T follicular helper cell (primary cell): ENCODE measurements at places on chromosomes 1 and 21.

GRCh38 chr1:208101661-208102431 lies 142.3 kb downstream of the PLXNA2 start:
- DNase-seq: no peak

DNA sequence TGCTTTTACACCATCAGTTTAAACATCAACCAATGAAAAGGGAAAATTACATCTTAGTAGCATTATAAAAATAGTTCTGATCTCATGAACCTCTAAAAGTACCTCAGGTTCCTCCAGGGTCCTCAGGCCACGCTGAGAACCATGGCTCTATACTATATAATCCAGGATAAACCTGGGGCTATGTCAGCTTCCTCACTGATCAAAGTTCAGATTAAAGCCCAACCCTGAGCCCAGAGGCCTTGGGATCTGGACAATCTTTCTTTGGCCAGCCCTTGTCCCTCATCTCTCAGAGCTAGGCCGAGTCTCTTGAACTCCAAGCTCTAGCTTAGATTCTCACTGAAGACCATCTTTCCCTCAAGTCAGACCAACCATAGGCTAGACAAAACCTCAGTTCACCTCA lies 168.3 kb downstream of the PLPP3 start:
- no peak for DNase-seq

- peak; percentile 96 for DNase-seq
Measured at GRCh38 chr1:12173631-12174121, 6.9 kb downstream of the TNFRSF1B start.

DNA sequence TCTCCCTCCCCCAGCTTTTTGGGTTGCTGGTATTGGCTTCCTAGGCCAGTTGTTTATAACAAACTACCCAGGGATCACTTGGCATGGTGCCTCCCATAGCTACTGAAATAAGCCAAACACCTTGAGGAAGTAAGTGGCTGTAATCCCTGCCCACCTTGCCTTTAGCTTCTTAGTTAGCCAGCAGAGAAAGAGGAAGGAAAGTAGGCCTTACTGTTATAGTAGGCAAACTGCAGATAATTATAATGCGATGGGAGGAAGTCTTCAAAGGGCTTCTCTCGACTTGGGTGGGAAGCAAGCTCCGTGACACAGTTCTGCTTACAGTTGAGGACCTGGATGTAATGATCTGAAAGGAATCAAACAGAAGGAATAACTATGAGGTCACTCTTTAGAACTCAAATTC lies 8.2 kb downstream of the P3H1 start:
- DNase-seq: no peak

DNA sequence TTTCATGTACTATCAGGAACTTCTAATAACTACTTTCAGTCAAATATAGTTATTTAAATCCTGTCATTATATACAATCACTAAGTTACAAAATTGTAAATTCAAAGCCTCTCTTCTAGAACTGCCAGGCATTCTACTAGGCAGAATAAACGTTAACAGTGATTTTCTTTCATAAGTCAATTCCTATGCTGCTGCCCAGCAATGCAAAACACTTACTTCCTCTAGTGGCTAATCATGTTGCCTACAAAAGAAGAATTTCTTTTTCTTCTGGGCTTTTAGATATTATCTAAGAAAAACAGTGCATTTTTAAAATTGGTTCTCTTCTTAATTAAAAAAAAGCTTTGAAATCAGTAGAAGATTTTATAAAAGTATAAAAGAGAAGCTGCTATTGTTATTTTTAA lies 509.8 kb upstream of the ADAMTS5 start:
- DNase-seq: no peak

DNA sequence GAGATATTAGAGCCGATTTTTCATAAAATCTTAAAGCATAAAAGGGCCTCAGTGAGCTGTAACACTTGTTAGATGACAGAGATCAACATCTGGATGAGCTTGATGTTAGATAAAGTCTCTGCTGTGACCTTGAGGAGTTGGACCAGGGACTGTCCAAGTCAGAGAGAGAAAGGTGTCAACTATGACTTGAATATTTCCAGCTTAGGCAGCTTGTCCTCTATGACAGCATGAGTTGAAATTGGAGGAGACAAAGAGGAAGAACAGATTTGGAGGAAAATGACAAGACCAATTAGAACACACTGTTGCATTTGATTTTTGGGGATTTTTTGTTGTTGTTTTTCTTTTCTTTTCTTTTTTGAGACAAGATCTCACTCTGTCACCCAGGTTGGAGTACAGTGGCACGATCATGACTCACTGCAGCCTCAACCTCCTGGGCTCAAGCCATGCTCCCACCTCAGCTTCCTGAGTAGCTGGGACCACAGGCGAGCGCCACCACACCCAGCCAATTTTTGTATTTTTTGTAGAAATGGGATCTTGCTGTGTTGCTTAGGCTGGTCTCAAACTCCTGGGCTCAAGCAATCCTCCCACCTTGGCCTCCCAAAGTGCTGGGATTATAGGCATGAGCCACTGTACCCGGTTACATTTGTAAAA lies 35.3 kb upstream of the CLIC4 start:
- no peak for DNase-seq

- no peak for DNase-seq
Measured at GRCh38 chr1:119958223-119958622, 61.9 kb upstream of the ADAM30 start.

- no peak for DNase-seq
Measured at GRCh38 chr1:92259350-92259749, 39.4 kb downstream of the GLMN start.

GRCh38 chr1:154330669-154331068 lies 5.3 kb downstream of the ATP8B2 start:
- no peak for DNase-seq

- no peak for DNase-seq
Measured at GRCh38 chr1:175024773-175025172, 1.5 kb upstream of the MRPS14 start.

DNA sequence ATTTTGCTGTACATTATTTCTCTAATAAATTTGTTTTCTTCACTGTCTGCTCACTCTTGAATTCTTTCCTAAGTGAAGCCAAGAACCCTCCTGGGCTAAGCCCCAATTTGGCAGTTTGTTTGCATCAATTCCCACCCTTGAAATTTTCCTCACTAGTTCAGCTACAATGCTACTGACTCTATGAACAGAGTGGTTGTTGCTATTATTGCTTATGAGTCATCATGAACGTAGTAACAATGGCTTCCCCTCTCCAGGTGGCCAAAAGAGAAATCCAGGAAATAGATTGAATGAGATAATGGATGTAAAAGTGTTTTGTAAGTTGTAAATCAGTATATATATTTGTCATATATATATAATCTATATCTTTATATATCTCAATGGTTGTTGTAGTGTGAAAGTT lies 193.0 kb downstream of the URB2 start:
- no peak for DNase-seq

- no peak for DNase-seq
Measured at GRCh38 chr21:34072145-34073031, 990 bp upstream of the MRPS6 start.

DNA sequence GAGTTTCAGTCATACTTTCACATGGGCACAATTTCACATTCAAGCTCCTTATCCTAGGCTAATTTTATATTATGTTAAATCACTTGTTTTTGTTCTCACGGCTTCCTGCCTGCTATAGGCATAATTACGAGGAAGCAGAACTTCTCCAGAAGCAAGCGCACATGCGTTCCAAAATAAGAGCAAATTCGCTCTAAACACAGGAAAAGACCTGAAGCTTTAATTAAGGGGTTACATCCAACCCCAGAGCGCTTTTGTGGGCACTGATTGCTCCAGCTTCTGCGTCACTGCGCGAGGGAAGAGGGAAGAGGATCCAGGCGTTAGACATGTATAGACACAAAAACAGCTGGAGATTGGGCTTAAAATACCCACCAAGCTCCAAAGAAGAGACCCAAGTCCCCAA lies at the start of gene CORT:
TSS of gene CORT (plus strand) at position 281 of the 400 bp plus-strand sequence. CDS start 193 bp downstream, outside the sequence.
- no peak for DNase-seq

- DNase-seq: no peak
Measured at GRCh38 chr1:205693421-205693991, 13.2 kb upstream of the SLC45A3 start.

- no peak for DNase-seq
Measured at GRCh38 chr1:192954705-192955265, 104.4 kb downstream of the UCHL5 start.

DNA sequence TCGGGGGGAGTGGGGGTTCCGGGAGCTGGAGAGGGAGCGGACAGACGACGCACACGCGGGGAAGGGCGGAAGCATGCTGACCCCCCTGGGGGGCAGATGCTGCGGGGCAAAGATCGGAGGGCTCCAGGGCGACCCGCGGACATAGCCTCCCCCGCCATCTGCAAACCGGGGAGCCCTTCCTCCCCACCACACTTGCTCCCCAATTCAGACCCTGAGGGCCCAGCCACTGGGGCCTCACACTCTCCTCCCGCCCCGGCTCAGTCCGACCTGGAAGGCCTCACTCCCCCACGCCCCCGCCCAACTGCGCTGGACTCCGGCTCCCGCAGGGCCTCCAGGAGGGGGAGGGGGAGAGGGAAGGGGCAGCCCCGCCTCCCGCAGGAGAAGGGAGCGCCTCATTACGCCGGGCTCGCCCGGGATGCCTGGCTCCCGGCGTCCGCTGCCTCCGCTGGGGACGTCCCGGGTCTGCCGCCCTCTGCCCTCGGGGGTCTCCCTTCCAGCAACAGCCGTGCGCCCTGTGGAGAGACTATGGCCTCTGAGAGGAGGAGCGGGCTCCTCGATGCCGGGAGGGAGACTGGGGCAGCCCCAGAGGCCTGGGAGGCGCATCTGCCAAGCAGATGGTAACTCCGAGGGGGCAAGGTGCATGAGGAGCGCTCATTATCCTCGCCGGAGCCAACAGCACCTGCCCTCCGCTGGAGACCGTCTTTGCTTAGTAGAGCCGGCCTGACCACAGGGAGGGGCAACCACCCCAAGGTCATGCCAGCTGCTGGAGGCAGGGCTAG lies 636 bp upstream of the CAMK2N1 start:
- no peak for DNase-seq

DNA sequence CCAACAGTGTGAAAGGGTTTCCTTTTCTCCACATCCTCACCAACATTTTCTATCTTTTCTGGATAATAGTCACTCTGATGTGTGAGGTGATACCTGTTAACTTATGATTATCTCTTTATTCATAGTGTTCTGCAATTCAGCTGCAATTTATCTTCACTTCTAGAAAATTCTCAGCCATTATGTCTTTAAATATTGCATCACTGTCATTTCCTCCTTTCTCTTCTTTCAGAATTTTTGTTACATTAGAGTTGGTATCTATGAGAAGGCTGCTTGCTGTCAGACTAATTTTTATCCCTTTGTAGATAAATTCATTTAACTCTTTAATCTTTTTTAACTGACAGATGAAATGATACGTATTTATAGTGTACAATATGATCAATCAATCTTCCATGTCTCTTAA lies 30.5 kb upstream of the ATF3 start:
- DNase-seq: no peak

DNA sequence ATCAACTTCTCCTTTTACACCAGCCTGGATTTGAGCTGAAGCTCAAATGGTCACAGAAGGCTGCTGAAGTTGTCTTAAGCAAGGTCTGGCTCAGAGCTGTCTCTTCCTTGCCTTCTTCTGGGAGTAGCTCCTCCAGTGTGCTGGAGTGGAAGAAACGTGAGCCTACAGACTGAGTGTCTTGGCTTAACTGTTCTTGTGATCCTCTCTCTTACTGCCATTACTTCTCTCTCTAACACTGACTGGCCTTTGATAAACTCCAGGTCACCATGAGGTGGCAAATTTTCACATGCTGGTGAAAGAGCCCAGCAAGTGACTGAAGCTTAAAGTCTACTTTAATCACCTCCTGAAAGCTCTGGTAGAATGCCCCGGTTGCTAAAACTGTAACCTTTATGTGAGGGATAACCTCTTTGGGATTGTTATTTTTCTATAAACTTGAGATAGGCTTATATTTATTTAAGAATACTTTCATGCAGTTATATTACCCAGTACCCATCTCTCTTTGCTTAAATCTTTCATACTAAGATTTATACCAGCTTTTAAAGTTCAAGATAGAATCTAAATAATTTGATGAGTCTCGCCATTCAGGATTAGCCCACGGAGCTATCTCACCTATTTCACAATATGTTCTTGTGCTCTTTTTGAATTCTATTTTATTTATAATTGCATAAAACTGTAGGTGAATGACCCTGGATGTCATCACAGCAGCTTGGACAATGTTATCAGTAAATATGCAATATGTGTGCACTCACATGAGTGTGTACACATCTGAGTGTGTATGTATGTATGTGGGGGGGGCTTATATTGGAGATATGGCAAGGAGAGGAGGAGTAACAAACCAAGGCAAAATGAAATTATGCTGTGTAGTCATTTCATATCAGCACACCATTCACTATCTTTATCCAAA lies 924.0 kb downstream of the LTN1 start:
- no peak for DNase-seq

GRCh38 chr21:34235514-34235913 lies 128.3 kb upstream of the KCNE2 start:
- DNase-seq: no peak

DNA sequence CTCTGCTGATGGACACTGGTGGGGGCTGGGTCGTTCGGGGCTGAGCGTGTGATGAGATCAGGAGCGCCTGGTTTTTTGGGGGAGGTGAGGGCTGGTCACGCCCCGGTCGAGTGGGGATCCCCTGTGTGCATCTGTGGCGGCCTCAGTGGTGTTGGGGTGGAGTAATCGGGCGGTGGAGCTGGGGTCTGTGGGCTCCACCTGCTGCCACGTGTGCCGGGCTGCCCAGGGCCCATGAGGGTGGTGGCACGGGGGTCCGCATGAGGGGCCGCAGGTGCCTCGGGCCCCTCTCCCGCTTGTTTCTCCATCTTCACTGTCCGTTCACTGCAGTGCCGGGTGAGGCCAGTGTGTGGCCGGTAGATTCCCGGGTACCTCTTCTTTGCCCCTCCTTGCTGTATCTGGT lies 17.2 kb downstream of the PRKCZ start:
- DNase-seq: no peak

- no peak for DNase-seq
Measured at GRCh38 chr1:7333620-7334019, 437.5 kb upstream of the VAMP3 start.

DNA sequence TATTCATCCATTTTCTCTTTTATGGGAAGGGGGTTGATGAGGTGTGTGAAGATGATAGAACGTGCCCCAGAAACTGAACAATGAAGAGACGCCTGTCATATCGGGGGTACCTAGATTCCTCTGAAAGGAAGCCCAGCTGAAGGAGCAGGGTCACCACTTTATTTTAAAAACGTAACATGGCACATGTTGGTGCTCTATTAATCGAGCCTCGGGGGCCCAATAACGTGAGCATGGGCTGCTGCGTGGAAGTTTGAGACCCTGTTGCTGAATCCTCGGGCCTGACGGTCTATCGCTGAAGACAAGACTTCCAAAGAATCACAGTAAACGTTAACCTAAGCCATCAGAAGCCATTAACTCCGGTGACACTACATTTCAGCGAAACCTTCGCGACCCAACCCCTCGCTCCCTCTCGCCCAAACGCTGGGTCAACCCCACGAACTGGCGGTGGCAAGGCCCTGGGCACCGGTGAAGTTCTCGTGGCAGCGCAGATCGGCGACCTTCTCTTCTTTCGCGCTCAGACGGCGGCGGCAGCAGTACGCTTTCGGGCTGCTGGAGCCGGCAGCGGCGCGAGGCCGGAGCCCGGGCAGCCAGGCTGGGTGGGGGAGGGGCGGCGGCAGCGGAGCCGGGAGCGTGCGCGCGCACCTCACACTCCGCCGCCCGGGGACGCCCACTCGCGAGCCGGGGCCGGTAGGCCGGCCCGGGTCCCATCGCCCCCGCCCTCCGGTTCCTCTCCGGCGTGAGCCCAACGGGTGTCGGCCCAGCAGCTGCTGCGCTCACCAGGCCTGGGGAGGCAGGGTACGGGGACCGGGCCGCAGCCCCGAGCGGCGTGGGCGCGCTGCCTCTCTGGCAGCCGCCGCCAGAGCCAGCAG lies 838 bp upstream of the MAN1A2 start:
- peak; percentile 70 for DNase-seq

- no peak for DNase-seq
Measured at GRCh38 chr1:159678939-159679338, 35.5 kb downstream of the CRP start.
